ENCODE measurements at places on chromosomes 7 and 10. TPM values are rescaled to one million over a fixed set of nuclear protein-coding genes. Genes with fewer than 3 reads are reported as not detected.

- no peak for DNase-seq
These were observed 114.3 kb upstream of the YAE1 start for GRCh38 chr7:39451901-39452300.

Gene HMX3
- total RNA-seq: not detected

DNA sequence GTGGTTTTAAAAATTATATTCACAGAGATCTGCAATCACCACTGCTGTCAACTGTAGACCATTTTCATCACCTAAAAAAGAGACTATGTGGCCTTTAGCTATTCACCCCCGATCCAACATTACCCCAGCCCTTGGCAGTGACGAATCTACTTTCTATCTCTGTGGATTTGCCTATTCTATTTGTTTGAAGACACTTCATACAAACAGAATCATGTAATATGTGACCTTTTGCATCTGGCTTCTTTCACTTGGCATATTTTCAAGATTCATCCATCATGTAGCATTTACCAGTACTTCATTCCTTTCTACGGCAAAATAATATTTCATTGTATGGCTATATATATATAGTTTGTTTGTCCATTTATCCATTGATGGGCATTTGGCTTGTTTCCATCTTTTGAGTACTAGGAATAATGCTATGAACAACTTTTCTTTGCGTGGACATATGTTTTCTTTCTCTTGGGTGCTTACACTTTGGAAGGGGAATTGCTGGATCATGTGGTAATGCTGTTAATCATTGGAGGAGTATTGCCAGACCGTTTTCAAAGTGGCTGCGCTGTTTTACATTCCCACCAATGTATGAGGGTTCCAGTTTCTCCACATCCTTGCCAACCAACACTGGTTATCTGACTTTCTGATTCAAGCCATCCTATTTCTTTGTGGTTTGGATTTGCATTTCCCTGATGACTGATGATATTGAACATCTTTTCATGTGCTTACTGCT, 22.3 kb downstream of the ADAMTS14 start:
- no peak for DNase-seq

GRCh38 chr10:13270877-13271551, 28.9 kb downstream of the PHYH start:
- DNase-seq: no peak

Gene MAT1A
- not detected for total RNA-seq

DNA sequence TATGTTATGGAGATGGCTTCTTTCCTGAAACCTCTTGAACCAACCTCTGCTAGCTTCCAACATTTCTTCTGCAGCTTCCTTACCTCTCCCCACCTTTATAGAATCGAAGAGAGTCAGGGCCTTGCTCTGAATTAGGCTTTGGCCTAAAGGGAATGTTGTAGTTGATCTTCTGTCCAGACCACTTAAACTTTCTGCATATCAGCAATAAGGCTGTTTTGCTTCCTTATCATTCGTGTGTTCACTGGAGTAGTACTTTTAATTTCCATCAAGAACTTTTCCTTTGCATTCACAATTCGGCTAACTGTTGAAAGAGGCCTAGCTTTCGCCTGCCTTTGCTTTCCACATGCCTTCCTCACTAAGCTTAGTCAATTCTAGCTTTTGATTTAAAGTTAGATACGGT, 48.0 kb downstream of the KLHDC10 start:
- no peak for DNase-seq
